Hypothalamus (tissue), 51 donors: ENCODE measurements at places on chromosomes 4 and X.
A peak's percentile ranks its signal among the peaks of the same experiment; 100 is the strongest.

- DNase-seq, result no peak
Observed at GRCh38 chr4:80201252-80202151, 4.2 kb downstream of the PRDM8 start.

DNA sequence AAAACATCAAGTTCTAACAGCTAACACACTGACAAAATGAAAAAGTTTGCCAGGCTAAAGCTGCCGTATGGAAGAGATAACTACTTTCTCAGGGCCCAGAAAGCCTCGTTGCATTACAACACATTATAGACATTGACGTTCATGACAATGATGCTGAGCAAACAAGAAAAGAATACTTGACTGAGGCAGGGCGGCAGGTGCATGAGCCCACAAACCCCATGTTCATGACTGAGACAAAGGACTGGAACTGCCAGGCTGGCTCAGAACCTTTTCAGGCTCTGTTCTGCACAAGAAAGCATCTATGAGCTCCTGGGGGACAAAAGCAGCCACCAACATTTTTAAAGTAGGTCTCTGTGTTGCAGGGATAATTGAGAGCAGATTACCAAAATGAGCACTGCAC is 13.6 kb downstream of the TLR6 start:
- DNase-seq, result no peak

DNA sequence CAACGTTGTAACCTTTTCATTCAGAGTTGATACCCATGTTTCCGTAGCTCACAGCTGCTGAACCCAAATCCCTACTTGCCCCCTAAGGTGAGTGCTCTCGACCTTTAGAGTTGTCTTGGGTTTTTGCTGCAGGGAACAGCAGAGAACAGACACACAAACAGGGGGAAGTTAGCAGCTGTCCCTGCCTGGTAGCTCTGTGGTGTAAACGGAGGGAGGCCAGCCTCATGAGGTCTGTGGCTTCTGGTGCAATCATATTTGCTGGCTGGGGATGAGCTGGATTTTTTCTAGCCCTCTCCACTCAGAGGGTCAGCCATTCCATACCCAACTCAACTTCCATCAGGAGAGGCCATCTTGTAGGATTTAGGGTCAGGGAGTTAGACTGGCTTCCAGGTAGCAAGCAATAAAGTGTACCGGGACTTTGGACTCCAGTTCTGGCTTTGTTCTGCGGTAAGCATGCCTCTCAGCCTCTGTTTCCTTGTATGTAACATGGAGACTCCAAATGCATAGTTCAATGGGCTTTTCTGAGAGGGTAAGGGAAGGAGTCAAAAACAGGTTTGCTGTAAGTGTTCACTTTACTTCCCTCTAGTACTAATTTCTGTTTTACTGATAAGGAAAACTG is 218.9 kb downstream of the MID1IP1 start:
- no peak for DNase-seq

GRCh38 chrX:103614999-103615398 is 7.2 kb downstream of the TCEAL3 start:
- no peak for DNase-seq

DNA sequence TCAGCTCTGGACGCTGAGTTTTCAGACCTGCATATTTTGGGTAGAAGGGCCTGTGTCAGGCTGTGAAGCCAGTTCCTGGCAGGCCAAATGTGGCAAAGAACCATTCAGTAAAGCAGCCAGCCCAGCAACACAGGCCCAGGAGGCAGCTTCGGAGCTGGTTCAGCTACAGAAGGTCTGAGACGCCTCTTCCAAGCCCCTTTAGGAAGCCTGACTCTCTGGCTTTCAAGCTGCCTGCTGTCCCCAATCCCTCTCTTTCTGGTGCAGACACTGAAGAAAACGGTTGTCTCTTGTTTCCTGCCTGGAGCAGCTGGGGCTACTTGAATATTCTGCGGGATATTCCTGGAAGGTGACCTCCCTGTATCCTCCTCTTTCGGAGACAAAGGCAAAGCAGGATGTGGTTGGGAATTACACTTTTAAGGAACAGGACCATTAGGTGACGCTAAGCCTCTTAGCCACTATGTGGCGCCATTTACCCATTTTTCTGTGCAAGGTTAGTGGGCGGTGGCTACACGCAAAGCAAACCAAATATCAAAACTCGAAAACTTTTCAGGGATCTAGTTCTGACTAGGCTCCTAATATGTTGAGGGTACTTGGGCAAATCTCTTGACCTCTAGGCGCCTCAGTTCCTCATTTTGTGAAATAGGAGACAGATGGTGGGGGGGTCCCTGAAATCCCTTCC is 47.2 kb upstream of the LAS1L start:
- peak; percentile 50 for DNase-seq
